Uterine smooth muscle cell (primary cell): ENCODE measurements at places on chromosomes 2 and 18. TPM values are rescaled to one million over a fixed set of nuclear protein-coding genes. Genes with fewer than 3 reads are reported as not detected.

The DAW1 gene
- total RNA-seq: not detected in 2 replicates

The MAL gene
- not detected in 2 replicates for total RNA-seq

The CGREF1 gene
- 1.4 and 6.2 TPM in 2 replicates for total RNA-seq

The MC4R gene
- total RNA-seq: not detected in 2 replicates

The ANKRD30BL gene
- not detected in 2 replicates for total RNA-seq

The WDR7 gene
- total RNA-seq: 27.6 and 30.3 TPM in 2 replicates

The TRIB2 gene
- total RNA-seq: 10.6 and 26.4 TPM in 2 replicates

The SEPTIN10 gene
- 110 and 113 TPM in 2 replicates for total RNA-seq

The PLCL1 gene
- 0.77 and 1.9 TPM in 2 replicates for total RNA-seq

The PRKAG3 gene
- not detected in 2 replicates for total RNA-seq

The GCG gene
- not detected in 2 replicates for total RNA-seq

The PSMA8 gene
- total RNA-seq: not detected in 2 replicates

The TDRD15 gene
- not detected in 2 replicates for total RNA-seq

The CTAGE1 gene
- not detected in 2 replicates for total RNA-seq

The PLA2R1 gene
- 8.0 and 11.1 TPM in 2 replicates for total RNA-seq

The SH3RF3 gene
- 2.1 and 4.7 TPM in 2 replicates for total RNA-seq

The EPB41L3 gene
- total RNA-seq: 8.7 and 16.6 TPM in 2 replicates

The C2orf66 gene
- total RNA-seq: under 0.01 and 0.12 TPM in 2 replicates

The ANKRD62 gene
- not detected in 2 replicates for total RNA-seq

The ABCA12 gene
- under 0.01 TPM in 1 of 2 replicates, not detected in the other for total RNA-seq

The DHRS9 gene
- not detected in 2 replicates for total RNA-seq

The HOXD1 gene
- total RNA-seq: not detected in 2 replicates

The GEN1 gene
- total RNA-seq: 8.1 and 29.0 TPM in 2 replicates

The CXCR1 gene
- total RNA-seq: not detected in 2 replicates
